Sigmoid colon (tissue), 7 donors: ENCODE measurements at places on chromosomes 16 and 17. TPM values are rescaled to one million over a fixed set of nuclear protein-coding genes. Genes with fewer than 3 reads are reported as not detected.
A peak's percentile ranks its signal among the peaks of the same experiment; 100 is the strongest.

- H3K27me3 ChIP-seq: no peaks in the 10 kb centered on the region
Measured at GRCh38 chr17:11550431-11550830, 47.8 kb upstream of the DNAH9 start.

GRCh38 chr17:78645421-78646295, 68.5 kb upstream of the DNAH17 start:
- H3K36me3 ChIP-seq: no peaks in the 10 kb centered on the region
- no peaks in the 10 kb centered on the region for H3K27me3 ChIP-seq
- H3K4me1 ChIP-seq: no peaks in the 10 kb centered on the region
- peak overlapping the region; percentile 14 for H3K27ac ChIP-seq

- no peak overlapping the region for H3K4me3 ChIP-seq
- H3K36me3 ChIP-seq: no peaks in the 10 kb centered on the region
- no peaks in the 10 kb centered on the region for H3K27me3 ChIP-seq
- no peak for DNase-seq
Measured at GRCh38 chr17:61715348-61715747, 124.3 kb upstream of the NACA2 start.

Gene TP53TG3B
- total RNA-seq: not detected

GRCh38 chr17:30389756-30390300, 11.1 kb downstream of the CPD start:
- no peak for DNase-seq
- no peaks in the 10 kb centered on the region for H3K4me1 ChIP-seq
- no peak overlapping the region for H3K27ac ChIP-seq
- no peaks in the 10 kb centered on the region for H3K27me3 ChIP-seq

GRCh38 chr17:69912805-69913204, 162.2 kb upstream of the KCNJ16 start:
- peak overlapping the region; percentile 58 for H3K27ac ChIP-seq
- no peaks in the 10 kb centered on the region for H3K4me1 ChIP-seq
- H3K27me3 ChIP-seq: no peaks in the 10 kb centered on the region
- no peaks in the 10 kb centered on the region for H3K36me3 ChIP-seq
- no peak for DNase-seq

Gene CCL17
- not detected for total RNA-seq

- DNase-seq: no peak
- H3K27ac ChIP-seq: peak overlapping the region; percentile 44
- no peaks in the 10 kb centered on the region for H3K36me3 ChIP-seq
- no peak overlapping the region for H3K4me3 ChIP-seq
- H3K27me3 ChIP-seq: no peaks in the 10 kb centered on the region
Measured at GRCh38 chr16:86193528-86194193, 294.7 kb downstream of the IRF8 start.

Gene RNF151
- not detected for total RNA-seq

Gene MEOX1
- 3.0 TPM for total RNA-seq

- H3K27ac ChIP-seq: peak within 1 kb of the TSS; percentile 54
- peak within 1 kb of the TSS; percentile 23 for H3K4me3 ChIP-seq
- peaks cover 90% of the 10 kb centered on the region for H3K27me3 ChIP-seq
- H3K36me3 ChIP-seq: no peaks in the 10 kb centered on the region
- H3K4me1 ChIP-seq: peaks cover 63% of the 10 kb centered on the region
Measured at GRCh38 chr17:61399131-61400065, at the start of gene TBX2. Gene TBX2 (plus strand): TSS chr17:61399843. CDS start chr17:61400177, 334 bp downstream.

DNA sequence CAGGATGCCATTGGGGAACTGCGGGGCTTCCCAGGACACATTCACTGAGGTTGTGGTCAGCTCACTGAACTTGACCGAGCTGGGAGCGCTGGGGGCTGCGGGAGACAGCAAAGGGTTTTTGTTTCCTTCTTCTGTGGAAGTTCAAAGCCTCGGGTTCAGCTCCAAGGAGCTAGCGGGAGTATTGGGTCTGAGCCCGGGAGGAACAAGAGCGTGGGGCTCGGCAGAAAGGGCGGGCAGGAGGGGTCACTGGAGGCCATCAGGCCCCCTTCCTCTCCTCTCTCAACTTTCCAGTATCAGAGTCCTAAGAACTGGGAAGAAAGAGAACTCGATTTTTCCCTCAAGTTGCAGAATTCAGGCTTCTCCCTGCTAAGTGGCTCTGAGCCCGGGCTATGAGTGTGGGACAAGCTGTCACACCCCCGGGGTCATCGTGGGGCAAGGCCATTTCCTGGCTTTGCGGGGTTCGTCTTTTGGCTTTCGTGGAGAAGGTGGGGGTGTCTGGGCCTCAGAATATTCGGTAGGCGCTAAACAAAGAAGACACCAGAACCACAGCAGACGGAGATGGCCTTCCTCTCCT, 53.6 kb upstream of the CDC42EP4 start:
- no peaks in the 10 kb centered on the region for H3K36me3 ChIP-seq
- H3K27me3 ChIP-seq: no peaks in the 10 kb centered on the region
- H3K4me1 ChIP-seq: peaks cover 9% of the 10 kb centered on the region
- no peak overlapping the region for H3K4me3 ChIP-seq

DNA sequence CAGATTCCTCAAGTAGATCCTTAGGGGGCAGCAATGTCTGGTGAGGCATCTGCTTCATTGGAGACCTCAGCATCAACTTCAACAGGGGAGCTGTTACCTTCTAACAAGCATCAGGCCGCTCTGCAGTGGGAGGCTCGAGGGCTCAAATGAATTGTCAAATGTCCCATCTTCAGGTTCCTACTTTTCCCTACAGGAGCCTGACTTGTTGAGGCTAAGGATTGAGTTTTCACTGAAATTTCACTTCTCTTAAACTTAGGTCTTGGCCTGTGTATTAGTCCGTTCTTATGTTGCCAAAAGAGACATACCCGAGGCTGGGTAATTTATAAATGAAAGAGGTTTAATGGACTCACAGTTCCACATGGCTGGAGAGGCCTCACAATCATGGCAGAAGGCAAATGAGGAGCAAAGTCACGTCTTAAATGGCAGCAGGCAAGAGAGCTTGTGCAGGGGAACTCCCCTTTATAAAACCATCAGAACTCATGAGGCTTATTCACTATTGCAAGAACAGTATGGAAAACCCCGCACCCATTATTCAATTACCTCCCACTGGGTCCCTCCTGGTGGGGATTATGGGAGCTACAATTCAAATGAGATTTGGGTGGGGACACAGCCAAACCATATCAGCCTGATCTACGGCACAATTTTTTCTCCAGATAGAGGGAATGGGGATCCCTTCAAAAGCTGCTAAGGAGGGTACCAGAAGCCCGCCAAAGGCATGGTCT, 5.1 kb upstream of the CD300LD start:
- H3K27me3 ChIP-seq: no peaks in the 10 kb centered on the region
- no peak for DNase-seq
- H3K4me1 ChIP-seq: no peaks in the 10 kb centered on the region
- H3K27ac ChIP-seq: no peak overlapping the region
- no peaks in the 10 kb centered on the region for H3K36me3 ChIP-seq

DNA sequence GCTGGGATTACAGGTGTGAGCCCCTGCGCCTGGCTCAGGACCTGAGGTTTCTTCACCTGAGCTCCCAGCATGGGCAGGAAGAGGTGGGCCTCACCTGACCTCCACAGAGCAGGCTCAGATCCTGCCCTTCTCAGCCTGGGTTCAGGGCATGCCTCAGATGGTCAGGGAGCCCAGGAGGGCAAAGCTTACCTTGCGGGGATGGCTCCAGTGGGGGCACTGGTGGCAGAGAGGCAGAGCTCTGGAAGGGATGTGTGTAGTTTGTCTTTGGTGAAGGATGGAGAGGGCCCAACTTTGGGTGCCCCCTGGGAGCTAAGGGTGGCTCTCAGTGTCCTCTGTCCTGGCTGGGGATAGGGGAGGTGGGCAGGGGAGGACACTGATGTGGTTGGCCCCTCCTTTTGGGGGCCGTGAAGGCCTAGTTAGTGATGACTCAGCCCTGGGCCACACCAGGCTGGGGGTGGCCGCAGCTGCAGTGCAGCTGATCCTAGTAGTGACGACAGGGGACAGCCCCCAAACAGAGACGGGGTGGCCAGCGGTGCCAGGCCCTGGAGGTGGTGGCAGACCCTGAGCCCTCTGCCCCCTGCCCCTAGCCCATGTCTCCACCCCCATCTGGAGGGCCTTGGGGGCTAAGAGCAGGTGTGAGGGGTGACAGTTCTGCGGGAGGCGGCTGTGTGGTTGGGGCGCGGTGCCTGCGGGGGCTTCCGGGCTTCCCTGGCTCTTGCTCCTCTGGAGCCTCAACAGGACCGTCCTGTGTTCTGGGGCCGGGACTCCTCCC, 5.8 kb downstream of the NHERF2 start:
- H3K4me1 ChIP-seq: no peaks in the 10 kb centered on the region
- peak overlapping the region; percentile 36 for H3K4me3 ChIP-seq
- DNase-seq: no peak

DNA sequence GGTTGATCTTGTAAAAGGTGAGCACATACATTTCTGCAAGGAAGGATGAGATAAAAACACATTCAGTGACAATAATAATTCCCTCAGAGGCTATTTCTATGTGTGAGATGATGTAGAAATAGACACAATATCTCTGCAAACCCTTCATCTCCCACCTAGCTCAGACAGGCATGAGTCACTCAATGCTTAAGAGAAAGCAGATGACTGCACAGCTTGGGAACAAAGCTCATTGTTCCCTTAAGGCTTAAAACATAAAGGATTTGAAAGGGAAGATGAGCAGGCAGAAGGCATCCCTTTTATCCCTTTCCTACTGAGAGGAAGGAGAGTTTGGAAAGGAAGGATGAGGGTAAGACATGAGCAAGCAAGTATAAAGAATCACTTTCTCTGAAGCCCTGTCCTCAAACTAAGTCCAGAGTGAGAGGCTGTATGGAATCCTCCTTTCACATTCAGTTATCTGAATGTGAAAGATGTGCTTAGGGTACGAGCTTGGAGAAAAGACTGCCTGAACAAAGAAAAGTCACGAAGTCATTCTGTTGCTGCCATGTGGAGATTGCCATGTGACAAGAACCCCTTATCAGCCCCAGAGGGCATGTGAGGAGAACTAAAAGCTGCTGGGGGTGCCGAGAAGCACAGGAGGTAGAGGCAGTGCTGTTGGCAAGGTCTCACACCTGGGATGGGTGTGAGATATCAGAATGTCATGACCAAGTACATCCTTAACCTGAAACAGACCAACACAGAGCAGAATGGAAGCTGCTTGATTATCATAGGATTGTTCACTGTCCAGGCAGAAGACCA, 58.2 kb downstream of the CNTNAP4 start:
- no peak overlapping the region for H3K27ac ChIP-seq
- no peaks in the 10 kb centered on the region for H3K36me3 ChIP-seq
- DNase-seq: no peak
- H3K4me3 ChIP-seq: no peak overlapping the region
- no peaks in the 10 kb centered on the region for H3K4me1 ChIP-seq

Gene SLC6A4
- not detected for total RNA-seq

Gene MVP
- total RNA-seq: 64.2 TPM

- H3K27ac ChIP-seq: no peak overlapping the region
- DNase-seq: no peak
- H3K4me1 ChIP-seq: no peaks in the 10 kb centered on the region
- H3K4me3 ChIP-seq: no peak overlapping the region
- no peaks in the 10 kb centered on the region for H3K27me3 ChIP-seq
- H3K36me3 ChIP-seq: no peaks in the 10 kb centered on the region
Measured at GRCh38 chr16:83516931-83517330, 290.8 kb upstream of the HSBP1 start.

Gene OTOP3
- not detected for total RNA-seq

GRCh38 chr16:55543472-55543871, 23.0 kb upstream of the CAPNS2 start:
- no peaks in the 10 kb centered on the region for H3K27me3 ChIP-seq
- no peaks in the 10 kb centered on the region for H3K4me1 ChIP-seq
- no peak overlapping the region for H3K27ac ChIP-seq
- no peaks in the 10 kb centered on the region for H3K36me3 ChIP-seq
- DNase-seq: no peak

Gene TEKT1
- total RNA-seq: not detected

Gene PCYT2
- total RNA-seq: 11.4 TPM

GRCh38 chr17:48100591-48101011, 677 bp downstream of the CBX1 start:
- no peaks in the 10 kb centered on the region for H3K27me3 ChIP-seq
- H3K4me3 ChIP-seq: peak overlapping the region; percentile 93
- peak overlapping the region; percentile 94 for H3K27ac ChIP-seq
- peak; percentile 81 for DNase-seq

- no peak overlapping the region for H3K27ac ChIP-seq
- no peaks in the 10 kb centered on the region for H3K4me1 ChIP-seq
- H3K27me3 ChIP-seq: no peaks in the 10 kb centered on the region
- no peak for DNase-seq
Measured at GRCh38 chr16:68781784-68782183, 44.7 kb downstream of the CDH1 start.

Gene DOC2A
- not detected for total RNA-seq

GRCh38 chr16:90001761-90002503, 17.3 kb downstream of the DBNDD1 start:
- no peaks in the 10 kb centered on the region for H3K4me1 ChIP-seq
- H3K27ac ChIP-seq: no peak overlapping the region
- H3K36me3 ChIP-seq: no peaks in the 10 kb centered on the region
- no peaks in the 10 kb centered on the region for H3K27me3 ChIP-seq
- H3K4me3 ChIP-seq: no peak overlapping the region

- H3K27me3 ChIP-seq: peaks cover 3% of the 10 kb centered on the region
- no peaks in the 10 kb centered on the region for H3K4me1 ChIP-seq
- no peak overlapping the region for H3K4me3 ChIP-seq
- H3K36me3 ChIP-seq: no peaks in the 10 kb centered on the region
- DNase-seq: no peak
- no peak overlapping the region for H3K27ac ChIP-seq
Measured at GRCh38 chr17:34620458-34620857, 41.1 kb downstream of the TMEM132E start.

GRCh38 chr17:32269377-32269776, 3.7 kb downstream of the RHBDL3 start:
- peaks cover 23% of the 10 kb centered on the region for H3K4me1 ChIP-seq
- peaks cover 6% of the 10 kb centered on the region for H3K27me3 ChIP-seq
- no peak overlapping the region for H3K27ac ChIP-seq
- no peaks in the 10 kb centered on the region for H3K36me3 ChIP-seq

Gene OR2C1
- 0.49 TPM for total RNA-seq

Gene CDC6
- 1.5 TPM for total RNA-seq

Gene ATP1B2
- 1.4 TPM for total RNA-seq

Gene ATP2A1
- not detected for total RNA-seq

Gene MRPS7
- total RNA-seq: 43.9 TPM

DNA sequence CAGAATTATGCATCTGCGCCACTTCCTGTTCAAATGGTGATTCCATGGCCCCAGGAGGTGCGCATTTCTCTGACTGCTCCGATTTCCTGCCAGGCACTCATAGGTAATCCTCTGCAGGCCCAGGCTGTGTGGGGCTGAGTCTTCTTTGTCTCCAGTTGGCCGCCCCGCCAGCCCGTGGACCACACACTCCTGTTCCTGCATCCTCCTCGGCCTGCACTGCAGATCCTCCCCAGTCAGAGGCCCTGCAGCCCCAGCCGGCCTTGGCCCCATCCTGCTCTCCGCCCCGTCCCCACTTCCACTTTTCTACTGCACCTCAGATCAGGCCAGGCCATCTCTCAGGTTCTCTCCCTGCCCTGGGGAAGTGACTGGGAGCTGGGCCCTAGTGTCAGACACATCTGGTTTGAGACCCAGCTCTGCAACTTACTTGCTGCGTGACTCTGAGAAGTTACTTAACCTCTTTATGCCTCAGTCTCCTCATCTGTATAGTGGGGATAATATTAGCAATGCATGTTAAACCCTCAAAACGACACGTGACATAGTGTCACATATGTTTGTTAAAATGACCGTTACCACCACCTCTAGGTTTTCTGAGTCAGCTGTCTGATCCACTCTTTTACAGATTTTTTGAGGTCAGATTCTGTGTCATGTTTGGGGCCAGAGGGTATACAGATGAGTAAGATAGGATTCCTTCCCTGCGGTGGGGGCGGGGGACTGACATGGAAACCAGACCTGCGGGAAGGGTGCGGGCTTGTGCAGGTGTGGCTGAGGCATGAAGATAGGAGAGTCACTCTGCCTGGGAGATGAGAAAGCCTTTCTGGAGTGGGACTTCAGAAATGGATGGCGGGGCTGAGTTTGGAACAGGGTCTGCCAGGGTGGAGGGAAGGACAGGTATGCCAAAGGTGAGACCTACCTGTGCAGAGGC, 12.8 kb downstream of the RAB11FIP4 start:
- no peak overlapping the region for H3K27ac ChIP-seq
- H3K4me1 ChIP-seq: no peaks in the 10 kb centered on the region
- DNase-seq: no peak
- H3K4me3 ChIP-seq: no peak overlapping the region
- no peaks in the 10 kb centered on the region for H3K36me3 ChIP-seq
